Suppressor macrophage treated with lipopolysaccharide for 1 hour (primary cell): ENCODE measurements at places on chromosomes 16 and 17.

DNA sequence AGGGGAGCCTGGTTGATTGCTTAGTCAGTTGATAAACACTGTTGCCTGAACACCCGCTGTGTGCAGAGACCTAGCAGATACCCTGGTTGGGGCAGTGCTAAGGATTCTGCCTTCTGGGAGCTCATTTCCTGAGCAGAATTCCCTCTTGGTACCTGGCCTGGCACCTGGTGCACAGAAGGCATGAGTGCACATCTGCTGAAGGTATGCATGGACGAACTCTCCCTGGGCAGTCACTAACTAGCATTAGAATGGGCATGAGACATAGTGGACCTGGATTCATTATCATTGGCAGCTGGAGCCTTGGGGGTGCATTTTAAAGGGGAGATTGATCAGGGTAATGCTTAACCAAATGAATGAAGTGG lies 13.1 kb downstream of the ADCY7 start:
- DNase-seq: no peak

DNA sequence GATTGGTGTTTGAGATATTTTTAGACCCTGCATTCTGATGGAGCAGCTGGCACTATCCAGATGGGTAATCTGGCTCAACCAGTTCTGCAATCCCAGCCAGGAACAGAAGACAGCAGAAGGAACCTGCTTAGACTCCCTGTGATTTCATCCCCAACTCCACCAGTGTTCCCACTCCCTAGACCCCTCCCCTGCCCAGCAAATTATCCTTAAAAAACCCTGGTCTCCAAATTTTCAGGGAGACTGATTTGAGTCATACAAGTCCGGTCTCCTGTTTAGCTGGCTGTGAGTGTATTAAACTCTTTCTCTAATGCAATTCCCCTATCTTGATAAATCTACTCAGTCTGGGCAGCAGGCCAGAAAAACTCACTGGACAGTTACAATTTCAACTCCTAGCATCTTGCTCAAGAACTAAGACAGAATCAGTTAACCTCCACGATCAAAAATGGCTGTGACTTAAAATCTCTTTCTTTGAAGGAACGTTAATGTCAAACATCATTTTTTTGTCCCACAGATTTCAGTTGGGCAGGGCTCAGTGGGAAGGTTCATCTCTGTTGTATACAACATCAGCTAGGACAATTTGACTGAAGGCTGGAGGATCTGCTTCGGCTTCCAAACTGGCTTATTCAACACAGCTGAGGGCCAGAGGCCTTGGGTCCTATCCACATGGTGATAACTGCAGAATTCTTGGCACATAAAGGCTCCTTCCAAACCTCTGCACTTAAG lies 4.9 kb upstream of the RBL2 start:
- DNase-seq: no peak

GRCh38 chr17:55121268-55121667 lies 143.5 kb upstream of the HLF start:
- no peak for DNase-seq

- DNase-seq: no peak
These were observed 9.4 kb downstream of the KRT33A start for GRCh38 chr17:41340934-41341861.

DNA sequence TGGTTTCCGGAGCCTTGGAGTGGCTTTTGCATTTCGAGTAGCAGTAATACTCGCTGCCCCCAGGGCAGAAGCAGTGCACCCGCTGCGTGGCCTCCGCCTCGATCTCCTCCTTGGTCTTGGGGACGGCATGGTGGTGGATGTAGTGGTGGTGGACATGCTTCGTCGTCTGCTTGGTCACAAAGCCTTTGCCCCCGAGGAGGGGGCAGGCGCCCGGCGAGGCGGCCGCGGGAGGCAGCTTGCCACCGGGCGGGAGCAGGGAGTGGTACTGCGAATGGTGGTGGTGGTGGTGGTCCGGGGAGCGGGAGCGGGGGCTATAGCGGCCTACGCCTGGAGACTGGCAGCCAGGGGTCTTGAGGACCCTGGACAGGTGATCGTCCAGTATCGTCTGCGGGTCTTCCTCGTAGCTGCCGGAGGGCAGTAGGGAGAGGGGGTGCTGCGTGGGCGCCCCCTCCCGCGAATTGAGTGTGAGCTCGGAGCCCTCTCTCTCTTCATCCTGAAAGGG lies 24.1 kb downstream of the AXIN2 start:
- DNase-seq: no peak

DNA sequence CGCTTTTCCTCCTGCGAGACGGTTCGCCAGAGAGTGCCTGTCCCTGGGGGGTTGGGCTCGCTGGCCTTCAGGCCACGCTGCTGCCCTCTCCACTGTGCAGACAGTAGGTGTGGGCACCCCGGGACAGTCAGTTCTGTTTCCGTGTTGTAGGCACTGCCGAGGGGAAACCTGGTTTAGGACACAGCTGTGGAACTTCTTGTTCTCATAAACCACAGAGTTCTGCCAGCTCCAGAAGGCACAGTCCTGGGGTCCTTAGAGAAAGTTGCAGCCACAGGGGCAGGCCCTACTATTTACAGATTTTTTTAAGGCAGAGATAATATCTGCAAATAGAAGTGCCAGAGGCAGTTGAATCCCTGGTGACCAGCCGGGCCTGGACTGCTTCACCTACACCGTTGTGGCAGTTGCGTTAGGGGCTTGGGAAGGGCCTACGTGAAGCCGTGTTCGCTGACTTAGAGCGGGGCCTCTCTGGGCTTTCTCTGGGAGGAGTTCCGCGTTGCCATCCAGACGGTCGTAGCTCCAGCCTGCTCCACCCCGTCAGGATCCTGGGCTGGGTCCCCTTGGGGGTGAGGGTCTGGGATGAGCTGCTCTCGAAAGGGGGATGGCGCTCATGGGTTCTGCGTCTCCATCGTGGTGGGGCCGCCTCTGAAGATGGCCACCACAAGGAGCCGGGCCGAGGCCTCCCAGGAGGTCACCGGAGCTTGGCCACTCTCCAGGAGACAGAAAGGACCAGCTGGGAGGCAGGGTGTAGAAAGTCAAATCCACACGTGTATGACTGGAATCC lies 126.3 kb downstream of the BANP start:
- no peak for DNase-seq

DNA sequence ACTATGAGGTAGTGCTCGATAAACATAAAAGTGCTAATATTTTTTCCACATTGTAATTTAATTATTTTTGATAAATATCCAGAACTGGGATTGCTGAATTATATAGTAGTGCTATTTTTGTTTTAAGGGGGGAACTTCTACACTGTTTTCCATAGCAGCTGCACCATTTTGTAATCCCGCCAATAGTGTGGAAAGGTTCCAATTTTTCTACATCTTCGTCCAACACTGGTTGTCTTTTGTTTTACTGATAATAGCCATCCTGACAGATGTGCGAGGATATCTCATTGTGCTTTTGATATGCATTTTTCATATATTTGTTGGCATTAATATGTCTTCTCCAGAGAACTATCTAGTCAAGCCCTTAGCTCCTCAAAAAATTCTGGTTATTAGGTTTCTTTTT lies 259.6 kb upstream of the KCNJ16 start:
- no peak for DNase-seq

DNA sequence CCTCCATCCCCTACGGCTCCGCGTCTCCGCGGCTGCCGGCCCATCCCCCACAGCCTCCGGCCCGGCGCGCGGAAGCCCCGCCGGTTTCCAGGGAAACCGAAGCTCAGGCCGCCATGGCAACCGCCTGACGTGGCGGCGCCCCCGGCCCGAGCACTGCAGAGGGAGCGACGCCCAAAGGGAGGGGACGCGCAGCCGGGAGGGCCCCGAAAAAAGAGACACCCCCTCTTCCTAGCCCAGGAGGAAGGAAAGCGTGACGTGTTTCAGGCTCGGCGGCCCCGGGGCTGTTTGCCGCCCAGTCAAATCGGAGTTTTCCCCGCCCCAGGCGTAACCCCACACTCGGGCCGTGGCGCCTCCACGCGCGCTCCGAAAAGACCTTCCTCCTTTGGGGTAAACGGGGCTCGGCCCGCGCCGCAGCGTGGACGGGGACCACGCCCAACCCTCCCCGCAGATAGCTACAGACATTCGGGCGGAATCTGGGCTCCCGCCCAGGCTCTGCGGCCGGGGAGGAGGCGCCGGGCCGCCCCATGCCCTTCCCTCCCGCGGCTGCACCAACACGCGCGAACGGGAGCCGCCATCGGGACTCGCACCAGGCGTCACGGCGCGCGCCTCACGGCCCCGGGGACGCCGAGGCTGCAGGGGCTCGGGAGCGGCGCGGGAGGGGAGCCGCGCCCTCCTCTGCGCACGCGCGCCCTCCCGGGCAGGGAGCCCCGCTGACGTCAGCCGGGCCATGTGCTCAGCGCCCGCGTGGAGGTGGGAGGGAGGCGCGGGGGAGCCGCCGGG lies 7.5 kb downstream of the MNT start:
- peak; percentile 89 for DNase-seq

DNA sequence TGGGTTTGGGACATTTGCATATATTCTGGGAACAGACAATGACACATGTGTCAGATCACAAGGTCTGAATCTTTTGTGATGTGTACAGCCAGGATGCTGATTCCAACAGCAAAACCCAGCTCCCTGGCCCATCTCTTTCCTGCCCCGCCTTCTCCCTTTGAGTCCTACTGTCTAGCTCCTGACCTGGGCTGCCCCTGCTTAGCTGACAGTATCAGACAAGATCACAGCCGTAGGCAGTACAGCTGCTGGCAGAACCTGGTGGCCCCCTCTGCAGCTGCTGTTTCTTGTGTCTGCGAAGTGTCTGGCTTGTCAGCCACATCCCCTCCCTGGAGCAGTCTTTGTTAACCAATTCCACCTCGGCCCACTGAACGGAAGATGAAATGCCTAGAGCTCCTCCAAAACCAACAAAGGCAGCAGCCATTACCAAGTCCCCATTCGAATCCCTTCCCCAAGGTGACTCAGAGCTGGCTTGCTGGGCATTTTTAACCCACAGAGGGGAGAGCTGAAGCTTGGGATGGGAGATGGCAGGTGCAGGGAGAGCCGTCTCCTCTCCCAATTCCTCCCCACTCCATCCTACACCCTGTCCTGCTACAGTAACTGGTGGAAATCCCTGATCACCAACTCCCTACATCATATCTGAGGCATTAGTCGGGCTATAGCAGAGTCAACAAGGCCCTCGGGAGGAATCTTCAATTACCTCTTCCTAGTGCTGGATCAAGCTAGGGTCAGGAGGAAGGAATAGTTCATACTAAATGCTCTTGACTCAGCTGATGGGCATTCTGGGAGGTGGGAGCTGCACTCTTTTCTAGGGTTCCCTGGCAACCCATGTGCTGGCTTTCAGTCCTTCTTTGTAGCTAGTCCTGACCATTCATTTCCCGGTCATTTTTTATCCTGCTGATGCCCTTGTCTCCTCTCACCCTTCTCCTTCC lies 5.8 kb downstream of the PIPOX start:
- DNase-seq: no peak

DNA sequence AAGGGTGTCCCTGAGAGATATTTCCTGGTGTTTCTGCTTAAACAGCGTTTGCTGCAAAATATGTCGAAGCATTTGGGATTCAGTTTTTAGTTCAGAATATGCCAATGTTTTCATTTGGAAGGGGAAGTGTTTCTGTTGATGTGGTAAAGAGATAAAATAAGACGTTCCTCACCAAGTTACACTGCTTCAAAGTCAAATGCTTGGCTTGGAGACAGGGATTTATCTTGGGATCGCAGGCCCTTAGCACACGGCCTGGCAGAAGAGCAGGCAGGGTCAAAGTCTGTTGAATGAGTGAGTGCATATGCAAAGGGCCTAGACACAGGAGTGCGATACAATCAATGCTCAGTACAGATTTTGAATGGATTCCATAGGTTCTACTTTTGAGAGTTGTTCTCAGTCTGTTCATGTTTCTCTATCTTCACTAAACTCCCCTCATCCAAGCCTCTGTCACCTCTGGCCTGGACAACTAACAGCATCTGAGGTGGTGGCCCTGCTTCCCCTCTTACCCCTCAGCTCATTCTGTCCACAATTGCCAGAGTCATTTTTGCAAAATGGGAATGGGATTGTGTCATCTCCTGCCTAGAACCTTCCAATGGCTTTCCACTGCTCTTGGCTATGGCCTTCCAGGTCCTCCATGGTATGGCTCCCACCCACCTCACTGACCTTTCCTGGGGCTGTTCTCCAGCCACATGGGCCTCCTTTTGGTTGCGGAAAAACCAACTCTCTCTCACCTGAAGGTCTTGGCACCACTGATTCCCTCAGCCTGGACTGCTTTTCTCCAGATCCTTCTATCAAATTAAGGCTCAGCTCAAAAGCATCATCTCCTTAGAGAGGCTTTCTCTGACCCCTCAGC lies 3.2 kb downstream of the DEXI start:
- no peak for DNase-seq
